ENCODE measurements at places on chromosomes 4 and X.

GRCh38 chr4:136898590-136899248 lies 633.6 kb downstream of the PCDH18 start:
- no peak for DNase-seq

- DNase-seq = peak; percentile 53
Observed at GRCh38 chrX:46547857-46548256, 2.6 kb upstream of the ZNF674 start.

- DNase-seq = peak; percentile 35
Observed at GRCh38 chr4:84496331-84496705, 2.8 kb downstream of the NKX6-1 start.

- peak; percentile 11 for DNase-seq
Observed at GRCh38 chrX:12771445-12772069, 19.7 kb upstream of the PRPS2 start.

GRCh38 chr4:1326751-1327525 lies 20.1 kb upstream of the UVSSA start:
- DNase-seq = no peak

DNA sequence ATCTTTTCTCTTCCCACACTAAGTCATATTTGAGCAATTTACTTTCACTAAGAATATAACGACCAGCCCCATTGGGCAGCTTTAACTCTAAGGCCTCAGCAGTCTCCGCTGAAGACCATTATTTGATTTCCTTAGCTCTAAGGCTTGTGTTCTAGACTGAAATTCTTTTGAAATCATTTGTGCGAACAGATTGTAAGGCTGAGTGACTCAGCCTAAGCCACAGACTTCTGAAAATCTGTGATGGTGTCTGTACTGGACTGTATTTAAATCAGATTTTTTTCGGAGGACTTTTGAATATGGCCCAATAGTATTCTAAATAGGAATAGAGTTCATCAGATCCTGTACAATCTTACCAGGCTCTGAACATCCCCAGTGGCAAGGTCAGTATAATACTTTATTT lies 150.3 kb upstream of the TECRL start:
- DNase-seq = no peak

DNA sequence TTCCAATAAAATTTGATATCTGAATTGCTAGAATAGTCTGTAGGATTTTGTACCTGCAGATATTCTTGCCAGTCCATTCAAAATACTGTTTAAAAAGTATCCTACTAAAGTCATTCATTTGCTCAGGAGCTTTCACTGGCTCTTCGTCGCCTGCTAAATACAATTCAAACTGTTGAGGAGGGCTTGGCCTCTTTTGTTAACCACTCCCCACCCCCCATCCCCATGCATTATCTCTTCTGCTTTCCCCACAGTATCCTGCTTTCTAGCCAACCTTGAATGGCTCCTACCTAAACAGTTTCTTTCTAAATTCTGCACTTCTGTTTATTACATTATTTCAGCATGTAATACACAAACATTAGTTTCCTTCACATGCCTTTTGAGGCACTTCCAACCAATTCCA lies 230.8 kb downstream of the CPE start:
- no peak for DNase-seq

DNA sequence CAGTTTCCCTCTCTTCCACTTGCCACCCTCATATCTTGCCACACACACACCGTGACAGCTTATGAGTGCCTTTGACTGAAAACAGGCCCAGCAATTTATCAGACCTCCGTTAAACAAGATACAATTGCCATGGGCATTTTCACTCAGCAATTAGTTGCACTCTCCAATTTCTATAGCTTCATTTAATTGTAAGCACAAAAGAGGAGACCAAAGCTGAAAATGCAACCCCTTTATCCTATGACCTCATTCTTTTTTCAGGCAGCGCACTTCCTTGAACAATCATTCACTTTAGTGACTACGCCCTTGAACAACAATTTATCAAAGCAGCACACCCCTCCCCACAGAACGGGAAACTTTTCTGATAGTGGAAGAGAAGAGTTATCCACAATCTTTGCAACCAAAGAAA lies 4.1 kb downstream of the POF1B start:
- no peak for DNase-seq

DNA sequence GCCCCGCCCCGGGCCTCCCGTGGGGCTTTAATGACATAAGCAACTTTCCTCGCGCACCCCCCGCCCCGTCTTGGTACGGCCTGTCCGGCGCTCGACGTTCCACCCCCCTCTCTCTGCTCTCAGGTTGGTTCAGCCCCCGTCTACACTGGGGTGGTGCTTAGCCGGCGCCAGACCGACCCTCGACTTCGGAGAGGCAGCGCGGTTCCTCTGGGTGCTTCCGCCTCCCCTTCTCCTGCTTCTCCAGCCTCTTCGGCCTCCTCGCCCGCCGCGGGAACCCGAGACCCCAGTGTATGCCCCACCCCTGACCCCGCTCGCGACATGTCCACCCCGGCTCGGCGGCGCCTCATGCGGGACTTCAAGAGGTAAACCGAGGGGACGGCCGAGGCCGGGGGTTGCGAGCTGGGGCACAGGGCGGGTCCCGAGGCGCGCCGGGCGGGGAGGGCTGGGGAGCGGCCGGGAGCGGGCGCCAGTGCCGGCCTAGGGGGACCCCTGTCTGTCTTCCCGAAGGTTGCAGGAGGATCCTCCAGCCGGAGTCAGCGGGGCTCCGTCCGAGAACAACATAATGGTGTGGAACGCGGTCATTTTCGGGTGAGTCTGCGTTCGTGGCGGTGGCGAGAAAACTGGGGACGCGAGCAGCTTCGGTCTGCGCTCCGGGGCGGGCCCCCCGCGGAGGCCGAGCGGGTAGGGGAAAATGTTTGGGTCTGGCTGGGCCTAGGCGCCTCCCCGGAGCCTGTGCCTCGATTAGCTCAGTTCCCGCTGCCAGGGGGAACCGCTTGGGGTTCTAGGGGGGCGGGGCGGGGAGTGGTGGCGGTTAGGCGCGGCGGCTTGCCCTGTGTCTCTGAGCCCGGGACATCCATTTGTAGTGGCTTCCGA lies at the start of gene UBE2A:
UBE2A (plus strand) TSS at position 170 of the 873 bp plus-strand sequence; CDS start at position 319, 149 bp downstream.
- peak; percentile 93 for DNase-seq

DNA sequence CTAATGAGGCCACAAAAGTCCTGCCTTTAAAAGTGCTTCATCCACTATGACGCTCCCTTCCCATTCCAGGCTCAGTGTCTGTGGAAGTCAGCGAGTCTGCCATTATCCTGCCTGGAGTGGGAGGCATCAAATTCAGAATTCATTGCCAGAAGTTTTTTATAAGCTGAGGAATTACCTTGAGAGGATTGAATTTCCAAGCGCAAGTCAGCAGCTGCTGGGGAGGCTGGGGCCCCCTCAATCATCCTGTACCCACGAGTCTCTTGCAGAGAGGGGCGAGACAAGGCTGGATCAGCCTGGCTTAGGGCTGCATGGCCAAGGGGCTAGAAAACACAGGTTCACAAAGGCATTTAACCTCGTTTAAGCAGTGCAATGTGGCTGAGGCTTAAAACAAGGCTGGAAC lies 170.5 kb upstream of the NOCT start:
- no peak for DNase-seq

- no peak for DNase-seq
Observed at GRCh38 chr4:185213877-185214276, 4.5 kb downstream of the SNX25 start.

GRCh38 chr4:101989551-101989950 lies 199.0 kb downstream of the BANK1 start:
- DNase-seq = no peak

- peak; percentile 46 for DNase-seq
Observed at GRCh38 chrX:34778916-34779315, 121.8 kb upstream of the TMEM47 start.

DNA sequence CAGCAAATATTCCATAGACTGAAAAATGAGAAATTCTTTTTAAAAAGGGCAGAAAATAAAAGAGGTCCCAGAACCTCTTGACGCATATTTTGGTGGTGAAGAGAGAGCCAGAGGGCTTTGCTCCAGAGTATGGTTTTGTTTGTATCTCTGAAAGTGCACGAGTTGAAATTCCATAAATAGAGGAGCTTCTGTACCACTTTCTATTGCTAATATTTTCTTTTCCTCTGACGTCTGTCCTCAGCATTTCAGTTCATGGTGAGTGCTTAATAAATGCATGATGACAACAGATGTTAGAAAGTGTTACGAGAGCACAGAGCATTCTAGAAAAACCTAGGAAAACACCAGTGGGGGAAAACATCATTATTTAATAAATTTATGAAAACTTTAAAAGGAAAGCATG lies 145.6 kb downstream of the AMELX start:
- DNase-seq = peak; percentile 82

GRCh38 chr4:152938237-152938947 lies 2.3 kb downstream of the FHDC1 start:
- no peak for DNase-seq

- no peak for DNase-seq
Observed at GRCh38 chr4:122479935-122480416, 23.5 kb upstream of the IL2 start.

DNA sequence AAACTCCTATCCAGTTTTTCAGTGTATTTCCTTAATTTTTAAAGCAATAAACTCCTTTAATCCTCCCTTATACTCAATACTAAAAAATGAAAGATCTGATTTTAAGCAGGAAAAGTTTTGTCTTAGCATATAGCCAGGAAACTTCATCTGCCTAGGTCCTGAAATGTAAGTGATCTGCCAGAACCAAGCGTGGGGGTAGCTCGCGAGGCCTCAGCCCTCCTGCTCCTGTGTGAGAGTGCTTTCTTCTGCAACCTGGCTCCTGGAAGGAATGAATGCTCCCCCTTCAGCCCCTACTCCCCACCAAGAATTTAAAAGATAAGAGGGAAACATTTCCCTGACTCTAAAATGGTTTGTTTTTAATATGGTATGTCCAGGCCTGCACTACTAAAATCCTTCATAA lies 160.1 kb downstream of the CBR4 start:
- DNase-seq = no peak

DNA sequence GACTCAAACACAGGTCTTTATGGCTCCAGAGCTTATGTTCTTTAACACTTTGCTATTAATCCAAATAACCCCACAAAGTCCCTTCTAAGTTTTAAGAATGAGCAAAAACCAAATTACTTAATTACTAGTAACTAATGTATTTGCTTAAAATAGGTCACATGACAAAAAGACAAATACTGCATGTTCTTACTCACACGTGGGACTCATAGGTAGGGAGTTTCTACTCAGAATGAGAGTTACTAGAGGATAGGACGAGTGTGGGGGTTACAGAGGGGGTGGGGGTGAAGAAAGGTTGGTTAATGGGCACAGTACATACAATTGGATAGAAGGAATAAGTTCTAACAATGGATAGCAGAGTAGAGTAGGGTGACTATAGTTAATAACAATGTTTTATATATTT lies 5.8 kb downstream of the RPS6KA3 start:
- no peak for DNase-seq

- no peak for DNase-seq
Observed at GRCh38 chrX:112223391-112223790, 140.8 kb upstream of the TRPC5 start.

Data from fibroblast of gingiva (primary cell).